ENCODE measurements at places on chromosomes 7 and 10.

GRCh38 chr10:128879030-128879429 is 588.0 kb upstream of the MGMT start:
- DNase-seq: no peak

DNA sequence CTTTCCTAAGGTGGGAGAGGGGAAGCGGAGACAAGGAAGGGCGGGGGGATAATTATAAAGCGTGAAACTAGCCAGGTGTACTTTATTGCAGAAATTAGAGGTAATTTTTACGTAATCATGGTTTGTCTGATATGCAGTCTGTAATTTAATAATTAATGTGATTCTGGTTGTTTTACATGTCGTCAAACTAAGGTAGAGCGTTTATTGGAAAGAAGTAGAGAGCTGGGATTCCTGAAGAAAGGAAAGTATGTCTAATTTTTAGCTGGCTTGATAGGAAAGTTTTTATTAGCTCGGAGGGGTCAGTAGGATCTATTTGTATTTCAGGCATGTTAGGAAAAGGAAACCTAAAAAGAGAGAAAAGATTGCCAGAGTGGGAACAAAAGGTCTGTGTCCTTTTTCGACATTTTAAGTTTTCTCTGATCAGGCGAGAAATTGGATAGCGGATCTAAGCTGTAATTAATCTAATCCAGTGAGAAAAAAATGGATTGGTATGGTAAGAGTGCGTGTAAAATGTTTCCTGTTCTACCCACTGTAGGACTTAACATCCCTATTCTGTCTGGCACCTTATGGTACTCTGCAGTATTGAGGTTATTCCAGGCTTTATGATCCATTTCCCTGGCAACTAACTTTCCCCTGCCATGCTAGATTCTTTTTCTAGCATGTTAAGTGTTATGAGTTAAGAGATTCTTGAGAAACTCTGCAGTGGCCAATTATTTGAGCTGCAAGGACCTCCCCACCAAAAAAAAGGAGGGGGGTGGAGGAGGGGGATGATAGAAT is 1.4 kb downstream of the CELF2 start:
- DNase-seq: no peak

DNA sequence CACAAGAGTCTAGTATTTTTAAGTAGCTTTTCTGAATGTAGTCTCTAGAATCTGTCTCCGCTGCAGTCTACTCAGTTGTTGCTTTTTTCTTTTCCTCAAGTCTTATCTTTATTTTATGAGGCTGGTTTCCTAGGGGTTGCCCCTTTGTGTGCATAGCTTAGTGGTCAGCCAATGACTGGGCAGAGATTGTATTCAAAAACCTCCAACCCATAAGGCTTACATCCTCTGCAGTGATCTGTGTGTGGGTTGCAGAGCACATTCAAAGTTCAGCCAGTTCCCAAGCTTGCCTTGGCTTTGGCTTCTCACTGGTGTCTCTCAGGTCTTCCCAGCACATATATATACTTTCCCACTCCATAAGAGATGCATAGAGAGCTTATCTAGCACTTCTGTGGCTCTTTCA is 160.0 kb upstream of the TCF7L2 start:
- DNase-seq: no peak

- DNase-seq: peak; percentile 7
Measured at GRCh38 chr7:107742678-107743566, 1.0 kb upstream of the CBLL1 start.

GRCh38 chr7:101814991-101815825 is 2.2 kb upstream of the CUX1 start:
- DNase-seq: no peak

All from kidney epithelial cell (primary cell).